ENCODE measurements at places on chromosomes 7 and 10.

GRCh38 chr7:25842201-25842733, 309.7 kb upstream of the NFE2L3 start:
- no peak for DNase-seq

DNA sequence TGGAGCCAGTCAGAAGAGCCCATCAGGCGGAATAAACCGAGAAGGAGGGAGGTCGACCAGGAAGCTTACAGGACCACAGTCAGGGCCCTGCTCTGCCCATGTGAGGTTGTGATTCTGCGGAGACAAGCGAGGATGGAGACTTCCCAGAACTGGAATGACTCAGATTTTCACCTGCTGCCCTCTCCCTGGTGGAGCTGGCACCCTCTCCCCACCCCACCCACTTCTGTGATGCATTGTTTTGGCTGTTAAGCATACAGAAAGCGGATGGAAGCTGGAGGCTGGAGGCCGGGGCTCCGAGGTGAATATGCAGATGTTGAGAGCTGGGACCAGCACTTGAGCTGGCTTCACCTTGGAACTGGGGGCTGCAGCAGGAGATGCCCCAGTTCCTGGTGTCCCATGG, 57.4 kb downstream of the NPTX2 start:
- no peak for DNase-seq

- DNase-seq: no peak
Measured at GRCh38 chr7:39130857-39131526, 153.3 kb downstream of the POU6F2 start.

DNA sequence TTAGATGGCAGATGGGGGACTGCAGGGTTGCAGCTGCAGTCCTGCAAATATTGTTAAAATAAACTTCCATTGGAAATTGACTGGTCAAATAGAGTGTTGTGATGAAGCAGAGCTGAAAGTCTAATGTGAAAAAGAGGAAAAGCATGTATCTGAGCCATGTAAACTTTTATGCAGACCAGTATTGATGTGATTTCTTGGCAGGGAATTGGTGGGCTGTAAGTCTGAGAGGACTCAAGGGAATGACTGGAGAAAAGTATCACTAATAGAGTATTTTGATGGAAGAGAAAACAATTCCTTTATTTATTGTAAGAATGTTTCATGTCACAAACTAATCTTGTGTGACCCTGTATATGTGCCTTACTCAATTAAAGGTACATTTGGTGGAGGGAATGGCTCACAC, 155.5 kb downstream of the PPP1R9A start:
- DNase-seq: no peak

DNA sequence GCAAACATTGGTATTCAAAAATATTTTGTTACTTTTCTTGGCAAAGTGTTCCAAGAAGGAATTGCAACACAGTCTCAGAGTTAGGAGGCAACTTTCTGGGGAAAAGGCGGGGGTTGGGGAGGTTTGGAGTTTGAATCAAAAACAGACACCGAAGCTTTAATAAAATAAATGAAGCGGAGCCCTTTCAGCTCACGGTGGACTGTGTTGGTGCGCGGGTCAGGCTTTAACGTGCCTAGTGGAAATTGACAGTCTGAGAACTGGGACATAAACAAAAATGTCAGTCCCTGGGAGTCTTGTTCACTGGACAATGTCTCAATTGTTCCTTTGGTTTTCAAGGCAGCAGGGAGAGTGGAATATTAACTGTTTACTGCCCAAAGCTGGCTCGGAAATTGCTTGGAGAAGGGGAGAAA, 109.3 kb downstream of the TCF7L2 start:
- no peak for DNase-seq

GRCh38 chr10:118594392-118595063, 920 bp downstream of the PRLHR start:
- DNase-seq: no peak

DNA sequence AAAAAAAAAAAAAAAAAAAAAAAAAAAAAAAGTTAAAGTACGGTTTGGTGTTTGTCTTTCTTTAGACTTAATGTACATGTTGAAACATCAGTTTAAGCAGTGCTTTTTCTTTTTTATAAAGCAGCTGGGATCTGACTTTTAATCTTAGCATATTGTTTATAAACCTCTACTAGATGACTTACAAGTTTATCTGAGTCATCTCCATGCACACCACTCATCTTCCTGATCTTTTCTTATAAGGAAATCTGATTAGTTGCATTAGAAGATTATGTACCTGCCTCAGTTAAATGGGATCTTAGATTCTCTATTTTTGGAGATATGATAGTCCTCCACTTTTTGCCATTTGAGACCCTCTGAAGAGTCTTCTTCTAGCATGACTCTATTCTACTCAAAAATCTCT, 391.9 kb upstream of the LRGUK start:
- no peak for DNase-seq

DNA sequence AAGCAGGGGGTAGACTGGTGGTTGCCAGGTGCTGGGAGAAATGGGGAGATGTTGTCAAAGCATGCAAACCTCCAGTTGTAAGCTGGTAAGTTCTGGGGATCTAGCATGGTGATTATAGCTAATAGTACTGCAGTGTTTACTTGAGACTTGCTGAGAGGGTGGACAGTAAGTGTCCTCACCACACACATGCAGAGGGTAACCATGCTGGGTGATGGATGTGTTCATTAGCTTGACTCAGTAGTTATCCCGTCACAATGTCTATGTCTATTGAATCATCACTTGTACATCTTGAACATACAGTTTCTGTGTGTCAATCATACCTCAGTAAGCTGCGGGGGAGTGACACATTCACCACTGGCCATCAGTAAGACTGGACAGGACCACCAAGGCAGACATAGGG, 42.1 kb downstream of the GSDME start:
- no peak for DNase-seq

GRCh38 chr7:24438232-24438631, 135.0 kb upstream of the PALS2 start:
- DNase-seq: no peak

DNA sequence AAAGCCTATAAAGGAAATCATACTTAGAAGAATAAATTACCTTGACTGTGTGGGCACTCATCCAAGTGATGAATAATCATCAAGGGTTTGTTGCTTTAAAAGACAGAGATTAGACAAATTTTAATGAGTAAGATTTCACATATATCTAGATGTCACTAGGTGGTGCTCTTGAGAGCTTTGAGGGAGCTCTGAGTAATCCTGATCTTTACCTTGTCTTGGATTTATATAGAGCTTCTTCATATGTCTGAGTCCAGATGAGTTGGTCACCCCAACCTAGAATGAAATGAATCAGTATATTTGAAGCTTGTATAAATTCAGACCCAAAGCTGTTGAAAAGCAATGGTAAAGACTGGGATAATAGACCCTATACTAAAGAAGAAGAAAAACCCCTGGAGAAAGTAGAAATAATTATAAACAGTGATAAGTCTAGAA, 3.7 kb downstream of the AGR2 start:
- no peak for DNase-seq

GRCh38 chr7:20700453-20701227, 85.2 kb downstream of the ABCB5 start:
- no peak for DNase-seq

DNA sequence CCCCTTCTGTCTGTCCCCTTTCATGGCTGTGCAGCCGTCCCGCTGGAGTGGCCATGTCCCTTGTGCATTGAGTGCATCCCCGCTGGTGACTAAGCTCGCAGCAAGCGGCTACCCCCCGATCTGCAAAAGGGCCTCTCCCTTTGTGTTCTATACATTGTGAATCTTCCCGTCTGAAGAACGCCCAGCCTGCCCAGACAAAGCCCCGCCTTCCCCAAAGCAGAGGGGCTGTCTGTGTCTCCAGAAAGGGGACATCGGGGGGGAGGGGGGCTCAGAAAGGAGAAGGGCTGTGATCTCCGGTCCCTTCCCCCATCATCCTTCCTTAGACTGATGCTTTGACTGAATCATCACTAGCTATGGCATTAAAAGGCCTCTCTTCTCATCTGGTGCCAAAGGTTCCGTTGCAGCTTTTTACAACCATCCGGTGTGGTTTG, 11.9 kb downstream of the NPTX2 start:
- DNase-seq: no peak

DNA sequence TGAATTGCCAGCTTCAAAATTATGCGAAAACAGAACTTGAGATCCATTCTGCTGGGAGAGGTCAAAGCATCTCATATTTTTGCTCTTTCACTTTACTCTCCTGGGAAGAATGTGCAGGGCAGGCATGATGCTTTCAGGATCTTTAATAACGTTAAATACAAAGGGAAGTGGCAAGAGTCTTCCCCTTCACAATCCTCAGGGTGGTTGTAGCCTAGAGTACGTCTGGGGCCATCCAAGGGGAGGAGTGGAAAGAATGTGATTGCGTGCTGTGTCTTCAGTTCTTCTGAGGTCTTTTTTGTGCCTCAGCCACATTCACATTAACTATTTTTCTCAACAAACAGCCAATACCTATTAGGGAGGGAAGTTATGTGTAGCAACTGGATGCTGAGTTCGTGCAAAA, 207.3 kb downstream of the HGF start:
- no peak for DNase-seq

GRCh38 chr10:128914681-128915080, 552.4 kb upstream of the MGMT start:
- no peak for DNase-seq

DNA sequence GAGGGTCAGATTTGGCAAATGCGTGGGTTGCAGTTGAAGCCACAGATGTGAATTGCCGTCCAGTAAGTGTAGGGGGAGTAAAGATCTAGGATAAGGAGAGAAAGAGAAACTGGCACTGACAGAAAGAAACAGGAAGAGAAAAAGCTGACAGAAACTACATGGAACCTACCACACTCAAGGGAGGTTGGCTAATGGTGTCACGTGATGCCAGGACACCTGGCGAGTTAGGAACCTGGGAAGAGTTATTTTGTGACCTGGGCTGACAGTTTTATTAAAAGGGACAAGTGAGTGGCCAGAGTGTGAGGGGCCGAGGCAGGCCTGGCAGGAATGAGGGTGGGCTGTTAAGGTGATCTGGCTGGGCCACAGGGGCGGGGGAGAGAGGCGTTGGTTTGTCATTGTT, 188.7 kb downstream of the ADARB2 start:
- DNase-seq: no peak
